Left ventricle myocardium superior (tissue), 1 donor: ENCODE measurements at places on chromosomes 1 and 21. TPM values are rescaled to one million over a fixed set of nuclear protein-coding genes. Genes with fewer than 3 reads are reported as not detected.

- no peak for DNase-seq
Observed at GRCh38 chr1:81030441-81030840, 770.3 kb upstream of the ADGRL2 start.

The MAP3K6 gene
- total RNA-seq: 46.6 TPM

GRCh38 chr1:198254948-198255347, 98.2 kb downstream of the NEK7 start:
- no peak for DNase-seq

DNA sequence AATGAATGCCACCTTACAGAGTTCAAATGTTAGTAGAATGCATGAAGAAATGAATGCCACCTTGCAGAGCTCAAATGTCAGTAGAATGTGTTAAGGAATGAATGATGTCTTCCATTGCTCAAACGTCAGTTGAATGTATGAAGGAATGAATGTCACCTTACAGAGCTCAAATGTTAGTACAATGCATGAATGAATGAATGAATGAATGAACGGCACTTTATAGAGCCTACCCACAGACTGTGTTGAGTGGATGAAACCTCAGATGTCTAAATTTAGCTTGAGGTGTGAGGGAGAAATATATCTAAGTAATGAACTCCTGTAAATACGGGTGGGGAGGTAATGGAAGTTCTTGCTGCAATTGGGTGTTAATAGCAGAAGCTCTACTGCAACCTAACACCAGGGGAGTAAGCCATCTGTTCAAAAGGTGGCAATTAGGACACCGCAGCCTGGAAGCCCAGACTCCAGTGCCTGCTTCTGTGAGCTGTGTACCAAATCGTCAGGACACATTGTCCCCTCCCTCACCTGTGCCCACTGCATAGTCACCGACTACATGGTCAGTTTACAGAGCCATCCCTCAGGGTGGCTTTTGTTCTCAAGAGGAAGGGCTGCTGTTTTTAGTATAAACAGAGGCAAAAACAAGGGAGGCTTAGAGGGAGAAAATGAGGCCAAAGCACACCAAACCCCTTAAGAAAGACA, 26.7 kb downstream of the SUSD4 start:
- no peak for DNase-seq

The FAM131C gene
- total RNA-seq: 3.7 TPM

GRCh38 chr1:10874351-10874750, 77.9 kb upstream of the CASZ1 start:
- no peak for DNase-seq
